ENCODE measurements at places on chromosomes 11 and 22.
A peak's percentile ranks its signal among the peaks of the same experiment; 100 is the strongest.

DNA sequence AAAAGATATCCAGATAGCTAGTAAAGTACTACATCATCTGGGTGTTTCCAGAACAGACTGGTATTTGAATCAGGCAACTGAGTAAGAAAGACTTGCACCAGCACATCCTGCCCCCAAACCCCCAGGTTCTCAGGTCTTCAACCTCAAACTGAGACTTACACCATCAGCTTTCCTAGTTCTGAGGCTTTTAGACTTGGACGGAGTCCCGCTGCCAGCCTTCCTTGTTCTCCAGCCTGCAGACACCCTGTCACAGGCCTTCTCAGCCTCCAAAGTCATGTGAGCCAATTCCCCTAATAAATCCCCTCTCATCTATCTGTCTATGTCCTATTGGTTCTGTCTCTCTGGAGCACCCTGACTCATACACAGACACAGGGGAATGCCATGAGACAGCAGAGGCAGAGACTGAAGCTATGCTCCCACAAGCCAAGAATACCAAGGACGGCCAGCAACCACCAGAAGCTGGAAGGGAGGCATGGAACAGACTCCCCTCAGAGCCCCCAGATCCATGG, 10.9 kb downstream of the SMCO4 start:
- DNase-seq = no peak

DNA sequence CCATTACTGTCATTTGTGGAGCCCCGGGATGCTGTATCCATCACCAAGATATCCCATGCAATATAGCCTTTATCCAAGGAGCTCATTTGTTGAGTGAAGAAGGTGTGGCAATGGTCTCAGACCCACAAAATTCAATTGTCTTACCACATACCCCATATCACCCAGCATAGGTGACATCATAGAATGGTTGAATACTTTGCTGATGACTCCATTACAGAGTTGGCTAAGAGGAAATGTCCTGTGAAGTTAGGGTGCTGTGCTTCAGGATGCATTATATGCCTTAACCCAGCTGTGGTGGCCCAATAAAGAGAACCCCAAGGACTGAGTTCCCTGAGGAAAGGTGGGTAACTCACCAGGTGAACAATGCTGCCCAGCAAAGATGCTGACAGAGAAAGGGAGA, 113.7 kb downstream of the EFCAB6 start:
- no peak for DNase-seq

- DNase-seq = no peak
These were observed 30.1 kb downstream of the SMCO4 start for GRCh38 chr11:93512949-93513667.

- no peak for DNase-seq
These were observed 1.4 kb downstream of the MFNG start for GRCh38 chr22:37484480-37485394.

- no peak for DNase-seq
These were observed 28.1 kb downstream of the CYB5R2 start for GRCh38 chr11:7645206-7645605.

DNA sequence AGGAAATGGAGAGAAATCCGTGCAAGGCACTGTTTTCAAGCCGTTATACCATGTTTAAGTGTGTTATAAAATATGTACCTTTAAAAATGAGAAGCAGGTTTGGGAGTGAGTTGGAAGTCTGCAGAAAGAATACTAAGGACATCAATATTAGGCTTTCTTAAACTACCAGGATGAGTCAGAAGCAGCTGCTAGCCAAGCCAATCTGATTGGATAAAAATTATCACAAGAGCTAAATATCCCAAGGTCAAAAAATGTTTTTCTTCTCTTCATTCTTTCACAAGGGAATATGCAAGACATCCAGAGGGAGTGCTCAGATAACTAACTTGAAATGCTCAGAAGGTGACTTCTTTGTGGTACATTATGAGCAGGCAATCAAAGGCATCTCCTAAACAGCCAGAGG, 19.3 kb upstream of the CKAP5 start:
- no peak for DNase-seq

DNA sequence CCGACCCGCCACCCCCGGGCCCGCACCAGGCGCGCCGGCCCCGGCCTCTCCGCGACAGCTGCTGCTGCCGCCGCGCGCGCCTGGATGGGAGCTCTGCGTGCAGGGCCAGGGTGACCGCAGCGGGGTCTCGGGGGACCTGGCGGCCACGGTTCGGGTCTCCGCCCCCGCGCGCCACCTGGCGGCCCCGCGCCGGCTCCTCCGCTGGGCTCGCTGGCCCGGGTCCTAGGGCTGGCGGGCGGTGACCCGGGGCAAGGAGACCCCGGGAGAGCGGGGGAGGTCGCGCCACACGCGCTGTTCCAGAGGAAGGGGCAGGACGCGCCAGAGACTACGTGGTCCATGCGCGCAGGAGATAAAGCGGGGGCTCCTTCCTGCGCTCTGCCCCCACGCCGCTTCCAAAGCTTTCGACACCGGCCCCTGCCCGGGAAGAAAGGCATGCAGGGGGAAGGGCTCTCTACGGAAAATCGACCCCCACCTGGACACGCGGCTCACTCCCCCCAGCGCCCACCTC, 562 bp downstream of the SHANK2 start:
- DNase-seq = peak; percentile 76

DNA sequence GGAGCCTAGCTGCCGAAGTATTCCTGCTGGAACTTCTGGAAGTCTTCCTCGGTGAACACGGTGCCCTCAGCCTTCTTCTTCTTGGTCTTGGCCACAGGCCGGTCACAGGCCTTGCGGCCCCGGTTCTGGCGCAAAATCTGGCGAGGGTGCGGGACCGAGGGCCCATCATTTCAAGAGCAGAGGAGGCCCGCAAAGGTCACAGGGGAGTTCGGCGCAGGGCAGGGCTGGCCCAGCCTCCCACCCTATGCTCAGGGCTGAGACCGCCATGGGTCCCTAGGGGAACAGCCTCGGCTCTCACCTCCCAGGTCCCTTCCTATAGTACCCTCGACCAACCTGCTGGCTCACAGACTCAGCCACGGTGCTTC, 3.1 kb downstream of the RPS19BP1 start:
- DNase-seq = no peak

- DNase-seq = no peak
These were observed 113.6 kb downstream of the SIK3 start for GRCh38 chr11:116984589-116984988.

GRCh38 chr22:23106906-23107367, 34.9 kb downstream of the RSPH14 start:
- no peak for DNase-seq
